ENCODE measurements at places on chromosomes 1 and 21. TPM values are rescaled to one million over a fixed set of nuclear protein-coding genes. Genes with fewer than 3 reads are reported as not detected.

- DNase-seq, result no peak
Measured at GRCh38 chr1:207279652-207280051, 41.8 kb upstream of the CD55 start.

DNA sequence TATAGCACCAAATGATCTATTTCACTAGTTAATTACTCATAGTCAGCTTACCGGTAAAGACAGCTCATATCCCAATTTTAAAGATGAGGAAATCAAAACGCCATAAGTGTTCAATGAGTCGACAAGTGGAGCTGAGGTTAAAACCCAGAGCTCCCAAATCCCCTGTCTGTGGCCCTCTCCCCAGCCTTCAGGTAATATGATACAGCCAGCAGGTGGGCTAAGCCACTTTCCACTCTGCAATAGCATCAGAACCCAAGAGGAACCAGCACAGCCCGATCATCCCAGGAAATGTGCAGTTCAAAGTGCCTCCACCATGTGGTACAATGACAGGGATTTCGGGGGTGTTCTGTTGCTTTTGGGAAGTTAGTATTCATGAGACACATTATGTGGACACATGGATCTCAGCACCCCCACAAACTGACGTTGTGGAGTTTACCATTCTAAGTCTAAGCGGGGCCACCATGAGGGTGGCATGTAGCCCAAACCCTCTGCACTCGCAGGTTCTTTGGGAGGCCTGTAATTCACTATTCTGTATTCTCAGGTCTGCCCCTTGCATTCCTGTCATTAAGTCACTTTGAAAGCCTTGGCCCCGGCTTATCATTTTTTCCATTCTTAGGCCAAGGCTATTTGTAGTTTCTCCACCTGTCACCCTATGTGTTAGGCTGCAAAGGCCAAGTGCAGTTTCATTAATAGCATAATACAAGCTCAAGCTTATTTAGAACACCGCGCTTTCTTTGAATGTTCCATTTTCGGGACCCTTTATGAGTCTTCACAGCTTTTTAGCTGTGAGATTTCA is 26.3 kb upstream of the ACTN2 start:
- no peak for DNase-seq

GRCh38 chr1:18191481-18192155 is 84.0 kb downstream of the IGSF21 start:
- DNase-seq, result no peak

GRCh38 chr1:206748348-206749030 is 22.1 kb upstream of the IL19 start:
- DNase-seq, result no peak

GRCh38 chr1:39926343-39926793 is 24.7 kb upstream of the MYCL start:
- no peak for DNase-seq

- no peak for DNase-seq
Measured at GRCh38 chr1:25247829-25248754, 838 bp upstream of the RSRP1 start.

DNA sequence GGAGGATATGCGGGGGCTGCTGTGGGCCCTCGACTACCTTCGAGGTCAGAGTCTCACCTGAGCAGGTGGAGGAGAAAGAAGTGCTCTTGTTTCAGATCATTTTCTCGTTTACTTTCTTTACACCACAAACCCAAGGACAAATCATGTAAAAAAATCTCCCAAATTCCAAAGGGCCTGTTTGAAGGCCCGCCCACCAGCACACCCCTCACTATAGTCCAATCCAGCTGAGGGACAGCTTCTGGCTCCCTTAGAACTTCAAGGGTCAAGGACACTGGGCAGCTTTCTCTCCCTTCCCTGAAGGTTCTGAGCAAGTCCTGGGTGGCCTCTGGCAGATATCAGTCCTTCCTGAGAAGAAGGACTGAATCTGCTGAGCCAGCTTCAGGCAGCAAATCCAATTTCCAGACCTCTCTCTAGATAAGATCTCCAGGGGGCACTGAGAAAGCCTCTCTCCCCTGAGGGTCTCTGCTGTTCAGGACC is 5.5 kb downstream of the STK40 start:
- no peak for DNase-seq

DNA sequence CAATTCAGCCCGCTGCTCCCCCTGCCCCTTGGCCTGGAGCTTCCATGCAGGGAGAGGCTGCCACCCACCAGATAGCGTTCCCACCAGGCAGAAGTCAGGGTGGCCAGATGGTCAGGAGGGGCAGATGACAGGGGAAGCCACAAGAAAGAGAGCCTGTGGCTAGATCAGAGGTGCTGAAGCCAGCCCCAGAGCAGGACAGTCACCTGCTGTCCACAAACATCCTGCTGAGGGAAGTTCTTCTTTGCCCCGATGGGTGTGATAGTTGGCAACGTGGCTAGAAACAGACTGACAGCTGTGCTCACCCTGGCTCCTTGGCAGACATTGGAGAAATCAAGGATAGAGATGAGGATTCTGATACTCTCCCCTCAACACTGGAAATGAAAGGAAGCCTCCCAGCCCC is 27.2 kb upstream of the SRP9 start:
- DNase-seq, result no peak

DNA sequence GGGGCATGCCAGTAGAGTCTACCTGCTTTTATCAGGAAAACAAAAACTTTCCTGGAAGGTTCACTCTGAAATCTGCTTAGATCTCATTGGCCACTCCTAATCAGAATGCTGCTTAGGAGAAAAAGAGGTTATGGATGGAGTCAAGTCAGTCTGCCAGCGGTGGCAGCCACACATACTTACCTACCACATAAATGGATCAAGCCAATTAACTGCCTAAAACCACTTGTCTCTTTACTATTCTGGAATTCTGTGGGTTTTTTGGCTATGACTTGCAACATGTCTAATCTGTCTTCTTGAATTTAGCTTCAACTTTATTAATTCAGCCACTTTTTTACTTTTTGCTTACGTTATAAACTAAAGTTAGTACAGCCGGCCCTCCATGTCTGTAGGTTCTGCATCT is 140.2 kb upstream of the SERTAD4 start:
- DNase-seq, result no peak

GRCh38 chr1:73411479-73411878 is 786.5 kb downstream of the LRRIQ3 start:
- DNase-seq, result no peak

DNA sequence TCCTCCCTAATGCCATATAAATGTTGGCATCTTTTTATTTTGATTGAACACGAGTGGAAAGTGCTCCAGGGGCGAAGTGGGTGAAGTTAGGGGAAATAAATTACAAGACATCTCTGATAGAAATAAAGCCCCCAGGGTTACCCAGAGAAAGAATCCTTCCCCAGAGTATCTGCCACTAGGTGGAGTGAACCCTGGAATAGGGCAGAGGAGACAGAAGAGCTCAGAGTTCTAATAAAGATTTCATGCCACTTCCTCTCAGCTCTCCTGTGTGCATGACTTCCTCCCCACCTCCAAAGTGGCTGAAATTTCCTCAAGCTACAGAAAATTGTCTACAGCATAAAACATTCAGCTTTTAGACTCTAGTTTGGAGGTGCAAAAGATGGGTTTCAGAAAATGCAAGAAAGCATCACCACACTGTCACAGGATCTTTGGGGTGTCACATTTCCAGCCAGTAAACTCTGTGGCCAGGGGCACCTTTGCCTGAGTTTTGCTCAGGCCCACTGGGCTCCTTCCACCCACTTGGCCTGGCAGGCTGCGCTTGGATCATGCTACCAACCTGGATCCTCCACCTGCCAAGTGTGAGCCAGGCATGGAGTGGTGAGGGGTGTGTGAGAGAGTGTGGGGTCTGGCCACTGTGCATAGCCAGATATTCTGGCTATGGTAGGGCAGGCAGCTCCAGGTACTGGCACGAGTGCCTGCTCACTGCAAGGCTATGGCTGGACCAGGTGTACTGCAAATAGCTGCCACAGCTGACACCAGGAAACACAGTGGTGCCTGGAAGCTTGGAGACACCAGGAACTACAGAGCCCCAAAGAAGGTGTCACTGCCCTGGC is 208.8 kb upstream of the USP25 start:
- no peak for DNase-seq

GRCh38 chr1:216887032-216887431 is 163.8 kb upstream of the ESRRG start:
- no peak for DNase-seq

GRCh38 chr1:18951818-18952391 is 4.6 kb downstream of the IFFO2 start:
- no peak for DNase-seq

- DNase-seq, result no peak
Measured at GRCh38 chr1:95039360-95040031, 33.3 kb downstream of the ALG14 start.

DNA sequence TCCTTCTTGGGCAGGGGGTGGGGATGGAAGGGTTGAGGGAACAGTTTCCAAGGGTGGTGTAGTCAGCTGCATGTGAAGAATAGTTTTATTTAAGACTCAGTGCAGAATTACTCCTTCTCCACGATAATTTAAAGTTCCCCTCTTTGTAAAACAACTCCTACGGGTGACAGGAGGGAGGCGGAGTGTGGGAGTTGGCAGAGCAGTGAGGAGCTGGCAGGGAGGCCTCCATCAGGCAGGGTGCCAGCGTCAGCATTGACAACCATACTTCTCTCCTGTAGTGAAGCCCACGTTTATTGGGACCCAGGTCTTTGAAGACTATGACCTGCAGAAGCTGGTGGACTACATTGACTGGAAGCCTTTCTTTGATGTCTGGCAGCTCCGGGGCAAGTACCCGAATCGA is 93.8 kb downstream of the MTR start:
- no peak for DNase-seq

DNA sequence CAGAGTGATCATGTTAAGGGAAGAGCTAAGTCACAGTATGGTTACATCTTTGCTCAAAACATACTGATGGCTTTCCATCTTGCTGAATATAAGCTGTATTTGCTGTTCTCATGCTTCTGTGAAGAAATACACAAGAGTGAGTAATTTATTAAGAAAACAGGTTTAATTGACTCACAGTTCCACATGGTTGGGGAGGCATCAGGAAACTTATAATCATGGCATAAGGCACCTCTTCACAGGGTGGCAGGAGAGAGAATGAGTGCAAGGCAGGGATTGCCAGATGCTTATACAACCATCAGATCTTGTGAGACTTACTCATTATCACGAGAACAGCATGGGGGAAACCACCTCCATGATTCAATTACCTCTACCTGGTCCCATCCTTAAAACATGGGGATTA is 24.4 kb upstream of the RGS5 start:
- no peak for DNase-seq

DNA sequence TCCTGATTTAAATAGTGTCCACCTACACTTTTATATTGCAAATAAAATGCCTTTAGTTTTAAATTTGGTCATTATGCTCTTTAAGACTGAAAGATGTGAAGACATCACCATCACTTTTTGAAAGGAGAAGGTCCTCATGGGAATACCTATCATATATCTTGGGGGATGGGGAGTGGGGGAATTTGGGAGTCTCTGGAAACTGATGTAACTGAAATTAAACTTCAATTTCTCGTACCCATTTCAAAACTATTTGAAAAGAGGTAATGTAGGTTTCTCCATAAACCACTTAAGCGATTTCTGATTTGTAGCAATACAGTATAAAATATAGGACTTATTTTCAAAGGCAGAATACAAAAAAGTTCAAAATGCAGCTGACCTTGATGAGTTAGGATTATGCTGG is 924 bp downstream of the EXTL2 start:
- DNase-seq, result no peak

GRCh38 chr1:183597656-183598347 is 7.5 kb upstream of the NCF2 start:
- no peak for DNase-seq

DNA sequence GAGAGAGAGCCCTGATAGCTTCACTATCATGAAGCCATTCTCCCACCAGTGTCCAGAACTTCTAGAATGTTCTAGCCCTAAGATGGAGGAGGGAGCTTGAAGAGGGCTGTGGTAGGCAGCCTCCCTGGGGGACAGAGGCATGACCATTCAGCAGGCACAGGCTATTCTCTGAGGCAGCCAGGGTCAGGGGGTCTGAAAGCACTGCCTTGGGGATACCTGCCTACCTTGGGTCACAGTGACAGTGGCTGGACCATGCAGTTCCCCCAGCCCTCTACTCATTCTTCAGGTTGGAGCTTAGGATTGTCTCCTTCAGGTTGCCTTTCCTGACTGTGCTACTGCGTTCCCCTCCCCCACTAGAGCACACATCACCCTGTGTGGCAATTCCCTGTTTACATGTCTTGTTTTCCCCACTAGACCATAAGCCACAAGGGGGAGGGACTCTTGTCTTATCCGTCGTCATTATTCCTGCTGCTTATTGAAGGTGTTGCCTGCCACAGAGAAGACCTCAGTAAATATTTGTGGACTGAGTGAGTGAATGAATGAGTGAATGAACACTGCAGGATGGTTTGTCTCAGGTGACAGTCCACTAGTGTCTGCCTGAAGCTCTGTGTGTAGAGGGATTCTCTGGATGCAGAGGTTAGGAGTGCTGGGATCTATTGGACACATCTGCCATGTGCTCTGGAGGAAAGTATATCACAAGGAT is 5.2 kb downstream of the ZDHHC18 start:
- no peak for DNase-seq

WDR4 gene
- total RNA-seq, result 30.7 TPM

S100A7 gene
- total RNA-seq, result not detected

MKNK1 gene
- total RNA-seq, result 22.1 TPM

OLFML3 gene
- 0.86 TPM for total RNA-seq

CCDC28B gene
- total RNA-seq, result 15.3 TPM

KRTAP13-3 gene
- not detected for total RNA-seq
